Amniotic epithelial cell (primary cell): ENCODE measurements at places on chromosomes 12 and 14.

DNA sequence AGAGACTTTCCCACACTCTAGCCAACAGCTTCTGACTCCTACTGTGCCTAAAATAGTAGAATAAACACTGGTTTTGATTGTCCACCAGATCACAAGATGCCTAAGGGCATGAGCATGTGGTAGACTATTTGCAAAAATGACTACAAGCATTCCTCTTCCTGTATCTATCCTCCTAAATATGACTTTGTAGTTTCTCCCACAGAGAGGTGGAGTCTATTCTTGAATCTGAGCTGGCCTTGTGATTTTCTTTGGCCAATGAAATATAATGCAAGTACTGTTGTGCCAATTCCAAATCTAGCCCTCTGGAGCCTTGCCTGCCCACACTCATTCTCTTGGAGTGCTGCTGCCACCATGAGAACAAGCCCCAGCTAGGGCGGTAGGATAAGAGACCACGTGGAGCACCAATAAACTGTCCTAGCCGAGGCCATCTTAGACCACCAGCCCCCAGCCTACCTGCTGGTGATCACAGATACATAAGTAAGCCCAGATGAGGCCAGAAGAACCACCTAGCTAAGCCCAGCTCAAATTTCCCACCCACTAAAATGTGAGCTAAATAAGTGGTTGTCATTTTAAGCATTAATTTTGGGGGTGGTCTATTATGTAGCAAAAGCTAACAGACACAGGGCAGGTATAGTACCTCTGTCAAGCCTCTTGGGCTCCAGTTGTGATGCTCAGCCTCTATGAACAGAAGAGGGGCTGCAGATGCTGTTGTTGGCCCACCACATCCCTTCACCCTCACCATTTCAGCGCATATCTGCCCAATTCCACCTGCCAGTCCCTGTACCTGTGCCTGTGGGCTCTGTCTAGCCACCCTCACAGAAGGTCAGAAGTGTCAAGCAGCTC is 17.9 kb downstream of the ZFP36L1 start:
- DNase-seq = no peak

DNA sequence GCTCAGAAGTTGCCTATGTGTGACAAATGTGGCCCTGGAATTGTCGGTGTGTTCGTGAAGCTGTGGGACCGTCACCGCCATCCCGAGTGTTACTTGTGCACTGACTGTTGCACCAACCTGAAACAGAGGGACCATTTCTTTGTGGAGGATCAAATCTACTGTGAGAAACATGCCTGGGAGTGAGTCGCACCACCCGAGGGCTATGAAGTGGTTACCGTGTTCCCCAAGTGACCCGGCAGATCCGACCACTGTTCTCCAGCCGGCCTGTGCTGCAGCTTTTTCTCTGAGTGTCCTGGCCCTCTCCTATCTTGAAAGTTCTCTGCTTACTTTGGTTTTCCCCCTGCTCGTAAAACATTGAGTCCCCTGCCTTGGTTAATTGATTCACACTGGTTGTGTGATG is 65.3 kb downstream of the VCPKMT start:
- DNase-seq = no peak

- no peak for DNase-seq
Observed at GRCh38 chr12:22312336-22312735, 22.2 kb downstream of the ST8SIA1 start.

- peak; percentile 16 for DNase-seq
Observed at GRCh38 chr12:29317556-29318363, 63.2 kb downstream of the ERGIC2 start.

DNA sequence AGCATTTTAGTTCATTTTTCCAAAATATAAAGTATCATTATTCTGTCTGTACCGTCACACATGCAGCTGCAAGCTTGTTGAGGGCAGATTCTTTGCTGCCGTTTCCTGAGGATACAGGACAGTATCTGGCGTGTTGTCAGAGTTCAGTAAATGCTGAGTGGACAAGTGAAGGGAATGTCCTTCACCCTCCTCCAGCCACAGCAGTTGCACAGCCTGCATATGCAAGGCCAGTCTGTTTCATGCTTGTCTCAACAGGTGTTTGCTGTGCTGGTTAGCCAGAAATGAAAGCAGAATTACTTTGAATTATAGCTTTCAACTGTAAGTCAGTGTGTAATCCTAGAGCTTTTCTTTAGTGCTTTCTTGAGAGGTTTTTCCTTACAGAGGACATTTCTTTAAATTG is 36.5 kb downstream of the TDP1 start:
- DNase-seq = no peak

- DNase-seq = no peak
Observed at GRCh38 chr12:132686825-132687210, 324 bp downstream of the POLE start.
